NCI-H1092 treated with DMSO at 0.1 percent for 48 hours (cell line): ENCODE measurements at places on chromosomes 2 and 18.

GRCh38 chr18:32446780-32447179, 23.9 kb downstream of the GAREM1 start:
- no peak for DNase-seq

- DNase-seq: no peak
Measured at GRCh38 chr2:173132531-173132930, 56.9 kb downstream of the MAP3K20 start.

DNA sequence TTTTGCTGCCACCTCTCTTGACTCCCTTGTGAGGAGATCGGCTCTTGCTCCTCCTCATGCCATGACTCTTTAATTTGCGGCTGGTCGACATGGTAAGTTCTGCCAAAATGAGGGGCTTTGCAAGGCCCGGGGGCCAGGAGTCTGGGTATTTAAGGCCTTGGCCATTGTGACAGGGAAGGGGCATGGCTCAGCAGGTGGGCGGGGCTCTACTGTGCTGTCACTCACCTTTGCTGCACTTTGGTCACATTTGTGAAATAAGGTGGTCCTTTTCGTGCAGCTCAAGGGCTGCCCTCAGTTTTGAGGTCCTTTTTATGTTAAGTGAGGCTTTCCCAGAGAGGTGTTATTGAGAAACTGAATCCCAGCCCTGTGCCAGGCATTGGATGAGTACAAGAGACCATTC, at the start of gene TNP1:
Gene TNP1, minus strand, starts transcription at position 121 of the 400 bp plus-strand sequence. Its CDS starts 30 bp downstream, at position 91.
- DNase-seq: no peak

DNA sequence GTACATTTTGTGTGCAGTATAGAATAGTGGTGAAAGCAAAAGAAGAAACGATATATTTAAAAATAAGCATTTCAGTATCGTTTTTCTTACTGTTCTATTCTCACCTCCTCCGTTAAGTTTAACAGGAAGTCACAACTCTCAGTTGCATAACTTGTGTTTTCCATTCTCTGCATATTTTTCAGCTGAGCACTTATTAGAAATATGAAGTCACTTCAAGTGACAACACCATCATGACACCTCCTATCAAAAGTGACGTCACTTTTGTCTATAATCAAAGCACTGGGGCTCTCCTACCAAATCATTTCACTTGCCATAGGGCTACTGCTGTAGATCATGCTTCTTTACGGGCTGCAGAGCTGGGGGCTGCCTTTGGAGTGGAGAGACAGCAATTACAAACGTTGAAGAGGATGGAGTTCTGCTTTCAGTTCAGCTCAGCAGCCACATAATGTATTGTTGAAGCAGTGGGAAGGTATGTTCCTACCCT, 36.3 kb downstream of the STAT4 start:
- DNase-seq: no peak

DNA sequence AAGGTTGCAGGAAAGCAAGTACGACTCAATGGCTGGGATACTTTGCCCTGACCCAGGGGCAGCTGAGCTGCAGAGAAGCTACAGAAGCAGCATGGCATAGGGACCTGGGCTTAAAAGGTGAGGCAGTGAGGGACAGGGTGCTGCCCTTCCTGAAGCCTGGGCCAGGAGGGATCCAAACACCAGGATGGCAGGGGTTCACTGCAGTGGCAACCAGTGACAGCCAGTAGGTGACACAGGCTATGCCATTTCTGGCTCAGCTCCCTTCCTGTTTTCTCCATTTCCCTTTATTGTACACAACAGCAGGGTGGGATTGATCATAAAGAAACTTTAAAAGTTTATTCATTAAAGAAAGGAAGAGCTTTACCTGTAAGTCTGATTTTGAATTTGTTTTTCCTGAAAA, 48.8 kb downstream of the CABYR start:
- no peak for DNase-seq

- DNase-seq: no peak
Measured at GRCh38 chr2:26636935-26637334, 4.2 kb downstream of the CIB4 start.
